ENCODE measurements at places on chromosomes 7 and 10. TPM values are rescaled to one million over a fixed set of nuclear protein-coding genes. Genes with fewer than 3 reads are reported as not detected.

SPDYE16 gene
- not detected for total RNA-seq

RASSF4 gene
- total RNA-seq, result 33.5 TPM

GATA3 gene
- total RNA-seq, result 0.28 TPM

CXCL12 gene
- 103 TPM for total RNA-seq

ADARB2 gene
- 5.4 TPM for total RNA-seq

GIMAP1 gene
- 6.0 TPM for total RNA-seq

AP1S1 gene
- 49.0 TPM for total RNA-seq

JAKMIP3 gene
- 4.5 TPM for total RNA-seq

GRCh38 chr7:21076054-21076453 lies 289.4 kb upstream of the SP8 start:
- peak; percentile 53 for DNase-seq

DNA sequence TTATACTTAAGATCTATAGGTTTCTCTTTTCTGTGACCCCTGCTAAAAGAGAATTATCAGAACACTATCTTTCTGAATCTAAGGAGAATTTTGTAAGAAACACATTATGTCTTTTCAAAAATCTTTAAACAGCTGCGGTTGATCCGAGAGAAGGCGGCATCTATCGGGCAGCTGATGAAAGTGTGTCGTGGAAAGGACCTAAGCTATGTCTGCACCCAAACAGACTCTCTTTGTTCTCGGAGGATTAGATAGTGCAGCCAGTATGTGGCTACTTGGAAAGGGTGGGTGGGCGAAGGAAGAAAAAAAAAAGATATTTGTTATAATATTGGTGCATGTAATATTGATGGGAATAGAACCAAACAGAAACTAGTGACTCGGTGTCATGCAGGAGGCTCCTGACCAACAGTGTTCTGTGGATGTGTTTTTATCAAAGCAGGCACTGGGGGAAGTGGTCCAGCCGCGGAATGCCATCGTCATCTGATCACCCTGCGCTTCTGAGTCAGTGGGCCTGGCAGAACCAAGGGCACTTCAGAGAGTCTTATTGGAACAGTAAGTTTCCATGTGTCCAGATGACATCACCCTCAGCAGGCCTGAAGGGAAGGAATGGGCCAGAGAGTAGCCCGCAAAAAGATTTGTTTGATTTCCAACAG lies 509.7 kb upstream of the AKR1E2 start:
- no peak for DNase-seq

GRCh38 chr10:13945390-13946208 lies 358.8 kb downstream of the PRPF18 start:
- DNase-seq, result no peak

GRCh38 chr10:71333129-71333887 lies 14.2 kb downstream of the SLC29A3 start:
- no peak for DNase-seq

GRCh38 chr10:86974484-86974883 lies 6.2 kb downstream of the ADIRF start:
- no peak for DNase-seq

DNA sequence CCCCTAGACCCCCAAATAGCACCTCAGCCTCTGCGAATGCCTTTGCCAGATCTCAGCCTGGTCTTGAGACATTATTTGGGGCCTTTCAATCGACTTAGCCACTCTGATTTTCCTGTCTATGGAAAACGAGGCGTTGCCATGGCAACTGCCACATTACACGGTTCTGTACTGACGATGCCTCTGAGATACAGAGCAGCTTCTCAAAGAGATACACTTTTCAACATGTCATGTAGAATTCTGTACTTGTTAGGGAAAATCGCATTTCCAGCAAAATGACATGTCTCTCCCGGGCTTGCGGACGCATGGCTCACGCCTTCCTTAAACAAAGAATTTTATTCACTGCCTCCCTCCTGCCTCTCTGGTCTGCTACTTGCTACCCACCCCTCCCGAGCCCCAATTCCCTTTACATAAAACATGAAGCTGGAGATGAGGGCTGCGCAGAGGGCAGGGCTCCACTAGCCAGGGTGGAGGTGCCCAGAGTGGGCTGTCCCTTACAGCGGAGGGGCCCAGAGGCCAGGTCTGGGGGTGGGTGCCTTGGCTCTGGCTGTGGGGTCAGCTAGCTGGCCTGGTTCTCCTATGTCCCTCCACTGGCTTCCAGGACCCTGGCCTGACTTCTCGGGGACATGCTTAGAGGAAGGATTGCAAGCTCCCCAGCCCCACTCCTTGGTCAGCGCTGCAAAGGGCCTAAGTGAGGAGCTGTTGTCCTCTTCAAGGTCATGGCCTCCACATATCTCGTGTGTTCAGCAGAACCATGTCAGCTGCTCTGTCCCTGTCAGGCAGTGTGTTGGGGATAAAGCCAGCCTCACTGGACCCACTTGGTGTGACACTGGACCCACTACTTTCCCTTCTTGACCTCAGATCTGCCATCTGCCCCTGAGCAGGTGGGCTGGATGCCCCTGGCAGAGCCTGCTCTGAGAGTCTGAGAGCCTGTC lies 342.5 kb downstream of the RPS24 start:
- DNase-seq, result peak; percentile 77

GRCh38 chr10:19247843-19248242 lies 199.2 kb downstream of the MALRD1 start:
- no peak for DNase-seq

GRCh38 chr7:55170335-55171069 lies 151.7 kb downstream of the EGFR start:
- DNase-seq, result no peak

DNA sequence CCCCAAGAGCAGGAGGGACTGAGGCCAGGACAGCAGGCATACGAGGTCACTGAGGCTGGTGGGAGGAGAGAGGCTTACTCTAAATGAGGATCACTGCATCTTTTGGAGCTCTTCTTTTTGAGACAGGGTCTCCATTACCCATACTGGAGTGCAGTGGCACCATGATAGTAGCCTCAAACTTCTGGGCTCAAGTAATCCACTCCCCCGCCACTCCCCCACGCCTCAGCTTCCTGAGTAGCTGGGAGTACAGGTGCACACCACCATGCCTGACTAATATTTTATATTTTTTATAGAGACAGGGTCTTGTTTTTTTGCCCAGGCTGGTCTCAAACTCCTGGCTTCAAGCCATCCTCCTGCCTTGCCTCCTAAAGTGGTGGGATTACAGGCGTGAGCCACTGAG lies 25.8 kb downstream of the OGDH start:
- DNase-seq, result no peak

DNA sequence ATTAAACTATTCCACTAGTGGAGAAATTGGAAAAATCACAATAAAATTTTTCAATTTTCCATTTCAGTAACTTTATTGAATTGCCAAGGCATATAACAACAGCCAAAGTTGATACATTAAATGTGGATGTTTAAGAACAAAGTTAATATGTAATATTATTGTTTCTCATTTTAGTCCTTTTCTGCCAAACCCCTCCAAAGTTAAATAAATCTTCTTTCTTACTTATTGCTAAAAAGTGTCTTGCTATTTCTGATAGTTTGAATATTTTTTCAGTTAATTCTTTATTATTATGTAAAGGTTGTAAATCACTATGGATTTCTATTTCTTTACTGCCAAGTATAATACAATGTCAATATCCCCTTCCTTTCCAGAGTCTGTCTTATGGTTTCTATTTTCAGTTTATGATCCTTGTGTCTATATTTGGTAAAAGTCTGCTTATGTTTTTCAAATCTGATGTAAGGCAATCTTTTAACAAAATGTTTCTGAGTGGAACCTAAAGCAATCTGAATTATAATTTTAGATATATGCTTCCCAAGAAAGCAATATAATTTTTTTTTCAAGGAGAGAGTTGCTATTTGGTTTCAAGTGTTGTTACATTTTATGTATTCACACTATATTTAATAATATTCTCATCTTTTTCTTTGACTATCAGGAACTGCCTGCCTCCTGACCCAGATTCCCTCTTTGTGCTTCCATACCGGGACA lies 80.3 kb upstream of the RHOBTB1 start:
- DNase-seq, result peak; percentile 35

DNA sequence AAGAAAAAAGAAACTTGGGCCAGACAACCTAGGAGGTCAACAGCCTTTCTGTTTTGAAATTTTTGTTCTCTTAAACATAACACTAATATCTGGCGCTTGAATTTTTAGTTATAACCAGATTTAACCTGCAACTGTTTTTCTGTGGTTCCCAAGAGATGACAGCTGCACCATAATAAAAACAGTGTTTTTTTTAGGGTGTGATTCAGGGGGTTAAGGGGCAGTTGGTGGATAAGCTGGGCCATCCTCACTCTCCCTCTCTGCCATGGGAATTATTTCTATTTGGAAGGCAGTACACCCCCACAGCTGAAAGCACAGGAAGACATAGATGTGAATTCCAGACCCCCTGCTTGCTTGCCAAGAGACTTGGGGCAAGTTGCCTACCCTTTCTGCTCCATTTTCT lies 20.1 kb upstream of the TM9SF3 start:
- DNase-seq, result no peak

DNA sequence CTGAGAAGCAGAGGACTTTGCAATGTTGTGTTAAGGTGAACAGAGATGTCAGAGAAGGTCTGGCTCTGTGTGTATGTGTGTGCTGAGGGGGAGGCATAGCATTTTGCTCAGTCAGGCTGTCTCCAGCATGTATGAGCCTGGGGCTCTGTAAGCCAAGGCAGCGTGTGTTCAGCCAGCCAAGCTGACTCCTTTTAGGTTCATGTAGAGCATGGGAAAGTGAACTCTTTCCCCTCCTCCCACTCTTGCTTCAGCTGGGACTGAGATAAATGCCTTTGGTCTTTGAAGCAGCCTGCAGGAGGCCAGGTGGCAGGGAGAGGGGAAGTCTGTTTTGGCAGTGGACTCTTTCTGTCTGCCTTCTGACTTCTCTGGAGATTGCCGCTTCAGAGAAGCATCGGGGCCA lies 3.8 kb downstream of the SFXN2 start:
- peak; percentile 39 for DNase-seq

- DNase-seq, result no peak
Observed at GRCh38 chr7:7498856-7499255, 36.8 kb downstream of the COL28A1 start.

DNA sequence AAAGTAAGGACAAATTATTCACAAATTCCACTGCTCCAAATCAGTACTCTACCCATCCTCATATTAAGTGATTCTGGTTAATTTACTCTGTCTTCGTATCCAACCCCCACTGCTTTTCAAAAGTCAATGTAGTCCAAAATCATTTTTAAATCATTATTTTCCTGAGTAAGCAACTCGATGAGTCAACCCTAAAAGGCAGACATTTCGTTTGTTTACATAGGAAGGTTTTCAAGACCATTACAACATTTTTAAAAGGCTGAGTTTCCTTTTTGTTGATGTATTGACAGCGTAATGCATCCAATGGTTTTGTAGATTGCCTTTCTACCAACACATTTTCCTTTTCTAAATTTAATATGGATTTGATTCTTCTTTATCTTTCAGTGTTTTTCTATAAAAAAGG lies 523.0 kb upstream of the ANKRD30A start:
- DNase-seq, result no peak

DNA sequence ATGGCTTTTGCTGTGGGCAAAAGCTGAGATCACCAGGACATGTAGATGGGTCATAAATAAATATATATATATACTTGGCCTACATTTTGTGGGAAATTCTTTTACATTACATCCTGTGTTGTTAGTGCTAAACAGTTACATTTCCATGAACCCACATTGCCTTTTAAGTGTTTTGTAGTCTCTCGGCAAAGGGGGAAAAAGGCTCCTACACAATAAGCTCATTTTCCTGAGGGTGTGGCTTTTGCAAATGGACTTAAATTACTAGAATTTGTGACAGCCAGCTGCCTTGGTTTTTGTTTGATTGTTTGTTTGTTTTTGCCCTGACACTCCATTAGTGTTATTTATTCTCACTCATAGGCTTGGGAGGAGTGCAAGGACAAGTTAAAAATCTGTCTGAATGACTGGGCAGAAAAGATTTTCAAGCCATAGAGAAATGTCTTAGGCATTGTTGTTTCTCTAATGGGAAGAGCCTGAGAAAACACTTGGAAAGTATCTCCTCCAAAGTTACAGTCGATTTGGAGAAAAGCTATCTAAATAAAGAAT lies 128.8 kb downstream of the DGKB start:
- no peak for DNase-seq

- DNase-seq, result no peak
Observed at GRCh38 chr7:19920166-19920565, 146.7 kb upstream of the TMEM196 start.

DNA sequence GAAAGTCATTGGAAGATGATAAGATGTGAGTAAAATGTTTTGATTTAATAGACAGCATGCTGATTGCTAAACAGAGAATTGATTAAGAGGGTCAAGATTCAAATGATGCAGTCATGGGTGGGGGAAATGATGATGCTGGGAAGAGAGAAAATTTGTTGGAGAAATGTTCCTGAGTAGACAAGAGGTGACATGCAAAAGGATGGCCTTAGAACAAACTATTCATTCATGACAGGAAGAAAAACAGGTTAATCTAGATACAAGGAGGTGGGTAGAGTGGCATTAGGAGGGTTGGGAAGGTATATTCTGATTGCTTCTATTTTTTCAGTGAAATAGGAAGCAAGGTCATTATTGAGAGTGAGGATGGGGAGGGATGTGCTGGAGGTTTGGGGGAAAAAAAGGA lies 146.7 kb downstream of the SEM1 start:
- DNase-seq, result no peak

- no peak for DNase-seq
Observed at GRCh38 chr7:12337095-12337494, 66.6 kb downstream of the VWDE start.

GRCh38 chr7:4203626-4204512 lies 478.2 kb upstream of the FOXK1 start:
- no peak for DNase-seq

GRCh38 chr10:31875608-31876007 lies 53.0 kb downstream of the ARHGAP12 start:
- no peak for DNase-seq

DNA sequence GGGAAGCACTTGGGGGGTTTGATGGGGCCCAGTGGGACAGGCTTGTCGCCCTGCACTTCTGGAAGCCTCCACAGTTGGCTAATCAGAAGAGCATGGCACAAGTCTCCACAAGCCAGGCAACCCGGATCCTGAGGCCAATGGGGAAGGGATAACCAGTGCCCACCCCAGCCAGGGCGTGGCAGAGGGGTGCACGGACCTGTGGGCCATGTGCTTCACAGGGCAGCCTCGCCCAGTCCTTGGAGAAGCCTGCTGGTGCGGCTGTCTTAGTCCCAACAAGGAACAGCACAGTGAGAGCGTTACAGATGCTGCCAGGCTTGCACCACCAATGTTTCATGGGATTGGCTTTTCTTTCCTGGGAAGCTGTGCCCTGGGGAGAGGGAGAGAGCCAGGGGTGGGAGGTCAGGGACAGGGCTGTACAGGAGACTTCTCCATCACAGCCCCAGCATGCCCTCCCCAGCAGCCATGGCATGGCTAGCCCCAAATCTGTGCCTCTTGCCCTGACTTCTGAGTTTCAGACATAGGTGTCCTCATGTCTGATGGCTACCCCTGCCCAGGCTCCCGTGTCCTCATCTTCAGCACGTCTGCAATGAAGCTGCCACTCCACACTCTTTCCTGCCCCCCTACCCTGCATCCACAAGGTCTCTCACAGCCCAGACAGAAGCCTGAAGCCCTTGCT lies 116.0 kb downstream of the PTPN20 start:
- DNase-seq, result no peak

Measured in spinal cord (tissue), 10 donors.